Immature natural killer cell (primary cell): ENCODE measurements at places on chromosomes 7 and 10. TPM values are rescaled to one million over a fixed set of nuclear protein-coding genes. Genes with fewer than 3 reads are reported as not detected.
A peak's percentile ranks its signal among the peaks of the same experiment; 100 is the strongest.

Gene COL26A1
- polyA plus RNA-seq = not detected

DNA sequence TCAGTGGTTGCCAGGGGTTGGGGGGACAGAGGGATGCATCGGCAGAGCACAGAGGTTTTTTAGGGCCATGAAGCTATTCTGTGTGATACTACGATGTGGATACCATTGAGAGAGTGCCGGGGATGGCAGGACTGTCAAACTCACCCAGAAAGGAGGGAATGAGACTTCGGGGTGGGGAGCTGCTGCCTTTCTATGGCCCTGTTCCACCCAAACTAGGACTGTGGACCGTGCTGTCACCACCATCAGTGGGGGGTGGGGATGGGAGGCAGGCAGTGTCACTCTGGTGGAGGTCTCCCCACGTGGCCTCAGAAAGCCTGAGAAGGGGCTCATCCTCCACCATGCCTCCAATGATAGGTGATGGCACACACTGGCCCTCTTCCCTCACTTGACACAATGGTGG, 146.2 kb downstream of the PTPN20 start:
- no peak for DNase-seq

GRCh38 chr7:22142572-22142971, 196.9 kb upstream of the CDCA7L start:
- DNase-seq = no peak

GRCh38 chr7:79436378-79436777, 17.1 kb downstream of the MAGI2 start:
- no peak for DNase-seq

Gene AP5Z1
- polyA plus RNA-seq = 50.6 TPM

DNA sequence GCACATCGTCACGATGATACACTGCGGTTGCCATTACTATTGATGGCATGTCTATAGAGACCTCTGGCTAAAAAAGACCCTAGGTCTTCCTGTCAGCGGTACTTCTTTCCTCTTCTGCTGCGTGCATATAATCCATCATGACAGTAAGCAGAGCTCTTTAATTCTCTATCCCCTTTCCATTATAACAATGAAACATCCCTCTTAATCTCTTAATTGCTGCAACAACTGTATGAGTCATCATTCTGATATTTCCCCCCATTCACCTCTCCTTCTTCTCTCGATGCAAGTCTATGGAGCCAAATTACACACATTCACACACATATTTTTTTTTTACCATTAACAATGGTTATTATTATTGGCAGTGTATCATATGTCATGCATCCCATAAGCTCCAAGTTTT, 45.2 kb upstream of the AKR1E2 start:
- DNase-seq = no peak

DNA sequence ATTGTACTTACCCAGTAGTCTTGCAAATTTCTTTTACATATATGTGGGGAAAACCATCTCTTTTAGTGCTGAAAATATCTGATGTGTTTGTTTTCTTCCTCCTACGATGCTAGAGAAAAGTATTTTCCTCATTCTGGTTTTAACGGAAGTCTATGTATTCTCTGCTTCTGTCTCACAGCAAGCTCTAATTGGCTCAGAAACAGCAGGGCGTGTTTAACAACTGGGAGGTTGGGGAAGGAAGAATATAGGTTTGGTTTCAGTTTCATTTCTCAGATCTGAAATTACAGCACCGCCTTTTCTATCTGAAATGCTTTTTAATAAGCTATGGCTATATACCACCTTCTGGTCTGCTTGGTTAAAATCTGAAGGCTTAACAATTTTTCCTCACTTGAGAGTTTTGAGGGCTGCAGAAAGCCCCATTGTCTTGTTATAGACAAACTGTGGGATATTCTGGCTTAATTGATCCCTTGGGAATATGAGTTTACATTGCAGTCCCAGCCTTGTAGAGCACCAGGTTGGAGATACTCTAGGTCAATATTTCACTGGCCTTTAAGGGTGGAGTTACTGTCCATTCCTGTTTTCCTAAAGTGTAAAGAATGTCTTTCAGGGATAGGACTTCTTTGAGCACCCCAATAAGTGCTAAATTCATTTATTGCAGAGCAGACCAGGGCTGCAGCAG, at the start of gene SAMD9:
Gene SAMD9 (minus strand): TSS at position 128 of the 679 bp plus-strand sequence. CDS start 11,882 bp downstream, outside the sequence.
- peak; percentile 79 for DNase-seq

DNA sequence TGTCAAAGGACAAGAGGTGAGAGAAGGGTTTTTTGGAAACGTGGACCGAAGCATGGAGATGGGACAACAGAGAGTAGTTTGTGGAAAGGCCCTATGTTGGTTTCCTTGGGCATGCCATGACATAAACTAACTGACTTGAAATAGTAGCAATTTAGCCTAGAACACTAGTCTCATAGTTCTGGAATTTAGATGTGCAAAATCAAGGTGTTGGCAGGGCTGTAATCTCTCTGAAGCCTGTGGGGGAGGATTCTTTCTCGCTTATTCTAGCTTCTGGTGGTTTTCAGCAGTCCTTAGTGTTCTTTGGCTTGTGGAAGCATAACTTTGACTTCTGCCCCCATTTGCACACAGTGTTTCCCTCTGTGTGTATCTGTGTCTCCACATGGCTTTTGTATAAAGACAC, 283.4 kb downstream of the GFRA1 start:
- DNase-seq = no peak

Gene CCDC126
- 13.8 TPM for polyA plus RNA-seq

Gene ERVW-1
- not detected for polyA plus RNA-seq

Gene ARHGAP22
- polyA plus RNA-seq = not detected

DNA sequence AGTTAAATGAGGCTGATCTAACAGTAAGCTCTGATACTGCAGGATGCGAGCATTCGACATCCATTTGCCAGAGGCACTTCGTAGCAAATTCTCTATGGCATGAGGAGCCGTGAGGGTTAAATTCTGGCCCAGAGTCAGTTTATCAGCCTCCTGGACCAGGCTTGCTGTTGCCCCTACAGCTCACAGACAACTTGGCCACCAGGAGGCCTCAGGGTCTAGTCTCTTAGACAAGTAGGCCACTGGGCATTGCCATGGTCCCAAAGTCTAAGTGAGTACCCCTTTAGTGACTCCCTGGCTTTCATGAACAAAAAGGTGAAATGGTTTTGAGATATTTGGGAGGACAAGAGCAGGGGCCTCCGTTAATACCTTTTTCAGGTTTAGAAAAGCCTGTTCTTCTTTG, 178.0 kb upstream of the MBL2 start:
- no peak for DNase-seq

GRCh38 chr7:151688236-151688780, 168.6 kb upstream of the RHEB start:
- no peak for DNase-seq

DNA sequence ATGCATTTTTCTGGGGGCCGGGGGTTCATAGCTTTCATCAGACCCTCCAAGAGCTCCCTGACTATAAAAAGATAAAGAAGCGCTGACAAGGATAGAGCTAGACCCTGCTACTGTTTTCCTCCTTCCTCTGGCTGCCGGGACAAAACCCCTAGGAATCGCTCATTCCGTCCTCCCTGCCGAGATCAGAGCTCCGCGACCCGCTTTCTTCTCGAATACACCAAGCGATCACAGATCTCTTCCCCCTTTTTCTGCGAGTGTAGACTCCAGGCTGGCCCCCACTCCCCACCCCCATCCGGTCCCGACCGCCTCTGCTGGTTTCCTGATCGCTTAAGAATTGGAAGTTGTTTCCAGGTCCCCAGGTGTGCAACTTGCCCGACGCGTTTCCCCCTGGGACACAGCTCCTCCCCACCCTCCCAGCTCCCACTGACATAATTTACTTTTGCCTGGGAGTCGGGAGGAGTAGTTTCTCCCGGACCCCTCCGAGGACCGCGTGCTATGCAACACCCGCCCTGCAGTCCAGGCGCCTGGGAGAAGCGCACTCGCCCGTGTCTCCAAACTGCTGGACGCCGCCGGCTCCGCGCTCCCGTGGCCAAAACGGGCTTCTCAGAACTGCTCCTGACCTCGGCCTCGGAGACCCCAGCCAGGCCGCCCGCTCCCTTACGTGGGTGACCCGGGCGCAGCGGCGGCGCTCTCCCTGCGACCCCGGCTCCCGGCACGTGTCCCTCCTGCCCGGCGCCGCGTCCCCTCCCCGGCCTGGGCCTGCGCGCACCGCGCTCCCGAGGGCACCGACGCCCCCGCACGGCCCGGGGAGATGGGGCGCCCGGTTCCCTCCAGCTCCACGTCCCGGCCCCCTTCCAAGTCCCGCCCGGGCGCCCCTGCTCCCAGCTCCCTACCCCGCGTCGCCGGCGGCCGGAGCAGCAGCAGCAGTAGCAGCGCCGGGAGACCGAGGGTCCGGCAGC, 552 bp downstream of the IL15RA start:
- DNase-seq = peak; percentile 19

DNA sequence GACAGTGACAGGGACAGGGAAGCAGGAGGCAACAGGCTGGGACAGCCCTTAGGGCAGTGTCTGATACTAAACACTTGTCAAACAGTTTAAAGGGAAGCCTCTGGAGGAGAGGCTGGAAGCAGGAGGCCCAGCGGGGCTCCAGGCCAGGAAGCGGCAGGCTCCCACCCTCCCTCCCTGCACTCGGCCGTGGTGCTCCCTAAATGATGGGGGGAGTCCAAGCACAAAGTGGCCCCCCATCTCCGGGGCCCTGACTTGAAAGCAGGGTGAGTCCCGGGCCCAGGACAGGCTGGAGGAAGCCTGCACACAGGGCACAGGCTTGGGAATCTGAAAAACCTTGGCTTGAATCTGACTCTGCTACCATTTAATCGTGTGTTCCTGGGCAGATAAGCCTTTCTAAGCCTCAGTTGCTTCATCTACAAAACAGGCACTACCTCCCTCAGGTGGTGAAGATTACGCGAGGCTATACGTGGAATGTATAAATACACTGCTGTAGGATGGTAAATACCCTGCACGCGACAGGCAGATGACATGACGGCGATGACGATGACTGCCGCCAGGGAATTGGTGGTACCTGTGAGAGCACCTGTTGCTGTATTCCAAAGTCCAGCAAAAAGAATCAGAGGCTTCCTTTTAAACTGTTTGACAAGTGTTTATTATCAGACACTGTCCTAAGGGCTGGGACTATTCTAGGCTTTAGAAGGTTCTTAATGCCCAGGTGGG, 34.1 kb downstream of the GBX1 start:
- no peak for DNase-seq

Gene CARD11
- polyA plus RNA-seq = 76.5 TPM

Gene MORN4
- 6.1 TPM for polyA plus RNA-seq
